GDM1 (cell line): ENCODE measurements at places on chromosomes 4 and X.
A peak's percentile ranks its signal among the peaks of the same experiment; 100 is the strongest.

DNA sequence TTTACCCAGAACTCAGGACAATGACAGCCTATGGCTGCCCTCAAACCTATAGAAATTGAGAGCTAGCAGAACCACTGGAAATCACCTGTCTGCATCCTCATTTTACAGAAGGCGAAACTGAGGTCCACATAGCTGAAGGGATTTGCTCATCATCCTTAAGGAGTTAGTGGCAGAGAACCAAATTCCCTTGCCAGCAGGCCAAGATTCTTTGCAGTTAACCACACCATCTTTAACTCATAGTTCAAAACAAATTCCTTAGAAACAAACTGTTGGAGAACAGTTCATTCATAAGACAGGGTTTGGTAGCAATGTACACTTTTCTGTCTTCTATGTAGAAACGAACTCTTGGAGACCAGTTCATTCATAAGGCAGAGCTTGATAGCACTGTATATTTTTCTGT, 37.9 kb upstream of the RAP2C start:
- DNase-seq, result no peak

- no peak for DNase-seq
Measured at GRCh38 chr4:185217408-185217975, 8.1 kb downstream of the SNX25 start.

- DNase-seq, result no peak
Measured at GRCh38 chr4:56990109-56990905, 11.6 kb downstream of the POLR2B start.

GRCh38 chr4:153509724-153510123, 43.6 kb downstream of the TMEM131L start:
- no peak for DNase-seq

DNA sequence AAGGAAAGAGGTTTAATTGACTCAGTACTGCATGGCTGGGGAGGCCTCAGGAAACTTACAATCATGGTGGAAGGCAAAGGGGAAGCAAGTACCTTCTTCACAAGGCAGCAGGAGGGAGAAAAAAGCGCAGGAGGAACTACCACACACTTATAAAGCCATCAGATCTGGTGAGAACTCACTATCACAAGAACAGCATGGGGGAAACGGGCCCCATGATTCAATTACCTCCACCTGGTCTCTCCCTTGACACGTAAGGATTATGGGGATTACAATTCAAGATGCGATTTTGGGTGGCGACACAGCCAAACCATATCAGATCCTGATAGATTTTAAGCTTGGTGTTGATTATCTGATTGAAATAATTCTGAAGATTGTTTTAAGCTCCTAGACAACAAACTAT, 218.7 kb downstream of the CBR4 start:
- no peak for DNase-seq

DNA sequence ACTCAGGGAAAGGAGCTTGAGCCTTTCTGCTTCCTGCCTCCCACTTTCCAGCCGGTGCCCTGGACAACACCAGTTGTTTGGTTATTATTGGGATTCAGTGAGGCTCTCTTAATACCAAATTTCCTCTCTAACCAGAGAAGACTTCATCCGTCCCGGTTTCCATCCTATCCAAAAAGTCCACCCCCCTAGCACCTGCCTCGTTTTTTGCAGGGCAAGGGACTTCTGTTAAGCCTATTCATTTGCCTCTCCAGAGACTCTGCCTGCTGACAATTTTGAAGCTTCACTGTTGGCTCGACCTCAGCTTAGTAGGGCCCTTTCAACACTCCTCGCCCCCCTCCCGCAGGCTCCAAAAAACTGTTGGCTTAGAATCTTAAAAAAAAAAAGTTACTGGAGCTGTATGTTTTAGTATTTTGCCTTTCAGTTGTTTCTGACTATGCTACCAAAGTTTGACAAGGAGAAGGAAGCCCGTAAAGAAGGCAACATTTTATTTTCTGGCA, 779 bp upstream of the PRSS12 start:
- DNase-seq, result no peak

DNA sequence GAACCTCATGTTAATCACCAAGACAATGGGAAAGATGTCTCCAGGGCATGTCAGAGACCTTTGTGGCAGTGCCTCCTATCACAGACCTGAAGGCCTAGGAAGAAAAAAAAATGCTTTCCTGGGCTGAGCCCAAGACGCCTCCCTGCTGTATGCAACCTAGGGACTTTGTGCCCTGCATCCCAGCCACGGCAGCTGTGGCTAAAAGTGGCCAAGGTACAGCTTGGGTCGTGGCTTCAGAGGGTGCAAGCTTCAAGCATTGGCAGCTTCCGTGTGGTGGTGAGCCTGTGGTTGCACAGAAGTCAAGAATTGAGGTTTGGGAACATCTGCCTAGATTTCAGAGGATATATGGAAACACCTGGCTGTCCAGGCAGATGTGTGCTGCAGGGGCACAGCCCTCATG, 40.5 kb downstream of the SPANXN3 start:
- DNase-seq, result no peak

DNA sequence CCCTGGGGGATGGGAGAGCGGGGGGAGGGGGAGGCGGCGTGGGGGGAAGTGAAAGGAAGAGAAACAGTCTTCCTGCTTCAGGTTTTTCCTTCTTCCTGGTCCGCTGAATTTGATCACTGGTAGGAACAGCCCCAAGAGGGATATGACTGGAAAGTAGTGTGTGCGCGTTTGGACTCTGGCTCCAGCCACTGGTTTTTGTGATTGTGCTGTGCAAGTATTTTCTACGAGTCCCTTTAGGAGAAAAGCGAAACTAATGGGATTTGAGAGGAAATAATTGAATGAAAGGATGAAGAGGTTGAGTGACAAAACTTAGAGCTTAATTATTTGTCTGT, 836 bp downstream of the PRRG1 start:
- no peak for DNase-seq

DNA sequence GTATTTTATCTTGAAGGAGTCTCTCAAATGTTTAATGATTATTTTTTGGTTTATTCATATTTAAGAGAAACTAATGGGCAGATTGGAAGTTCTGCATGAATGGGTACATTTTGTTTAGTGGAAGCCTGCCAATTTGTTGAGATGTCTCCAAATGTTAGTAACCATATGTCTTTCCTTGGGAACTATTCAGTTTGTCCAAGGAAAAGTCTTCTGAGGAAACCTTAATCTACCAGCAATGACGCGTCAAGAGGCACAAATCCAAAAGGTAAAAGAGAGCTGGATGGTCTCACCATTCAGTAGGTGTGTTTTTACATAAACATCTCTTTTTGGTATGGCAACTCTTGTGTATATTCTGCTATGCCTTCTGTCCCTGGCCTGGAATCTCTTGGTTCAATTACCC, 37.4 kb upstream of the NDST3 start:
- no peak for DNase-seq

- DNase-seq, result no peak
Measured at GRCh38 chrX:134524181-134524580, 64.2 kb downstream of the HPRT1 start.

DNA sequence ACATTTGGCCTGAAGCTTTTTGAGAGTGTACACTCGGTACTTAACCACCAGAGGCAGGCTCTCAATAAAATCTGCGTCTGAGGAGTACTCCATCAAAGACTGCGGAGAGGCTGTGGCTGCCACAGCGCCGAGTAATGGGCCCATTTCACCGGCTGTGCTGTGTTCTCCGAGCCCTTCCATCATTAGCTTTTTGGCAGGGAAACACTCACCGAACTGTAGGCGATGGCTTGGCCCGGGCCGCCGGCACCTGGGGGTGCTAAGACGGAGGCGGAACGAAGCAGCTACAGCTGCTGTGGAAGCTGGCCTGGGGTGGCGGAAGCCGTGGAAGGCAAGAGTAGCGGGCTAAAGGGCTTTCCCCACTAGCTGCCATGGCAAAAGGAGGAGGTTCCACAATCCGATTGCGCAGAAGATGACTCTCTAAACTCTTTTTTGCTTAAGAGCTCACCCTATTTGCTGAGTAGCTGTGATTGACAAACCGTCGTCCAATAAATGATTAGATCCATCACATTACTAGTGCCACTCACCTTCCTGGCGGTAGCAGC, 48.5 kb upstream of the PABPC1L2A start:
- no peak for DNase-seq

- no peak for DNase-seq
Measured at GRCh38 chrX:132948648-132949260, 9.7 kb downstream of the HS6ST2 start.

GRCh38 chr4:116585246-116585645, 500.1 kb downstream of the TRAM1L1 start:
- no peak for DNase-seq

DNA sequence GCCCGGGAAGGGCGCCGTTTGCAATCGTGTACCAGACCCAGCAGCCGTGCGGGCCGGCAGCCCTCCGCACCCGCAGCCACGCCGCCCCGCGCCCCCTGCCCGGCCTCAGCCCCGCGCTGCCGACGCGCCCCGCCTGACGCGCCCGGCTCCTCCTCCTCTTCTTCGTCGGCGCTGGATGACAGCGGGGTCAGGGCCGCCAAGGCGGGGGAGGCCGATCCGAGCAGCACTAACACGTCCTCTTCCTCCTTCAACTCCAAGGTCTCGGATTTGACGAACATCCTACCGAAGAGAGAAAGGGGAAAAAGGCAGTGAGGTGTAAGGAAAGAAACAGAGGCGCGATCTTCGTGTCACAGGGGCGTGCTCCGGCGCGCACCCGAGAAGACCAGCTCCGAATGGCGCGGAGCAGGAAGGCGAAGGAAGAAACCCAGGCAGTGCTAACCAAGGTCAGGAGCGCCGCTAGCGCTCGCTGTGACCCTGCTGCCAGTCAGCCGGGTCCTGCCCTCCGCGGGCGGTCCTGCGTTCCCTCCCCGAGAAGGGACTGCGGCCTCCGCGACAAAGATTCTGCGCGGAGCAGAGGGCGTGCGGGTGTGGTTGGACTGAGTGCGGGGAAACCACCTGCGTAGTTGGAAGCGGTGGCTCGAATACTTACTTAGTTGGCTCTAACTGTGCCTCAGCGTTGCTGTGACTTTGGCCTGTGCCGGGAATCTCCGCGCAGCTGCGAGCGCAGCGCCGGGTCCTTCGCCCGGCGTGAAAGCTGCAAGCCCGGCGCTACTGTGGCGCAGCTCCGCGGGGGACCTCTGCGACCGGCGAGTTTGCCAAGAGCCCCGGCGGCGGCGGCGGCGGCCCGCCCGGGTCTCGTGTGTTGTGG, 548 bp downstream of the NEUROG2 start:
- peak; percentile 37 for DNase-seq

GRCh38 chr4:40629401-40630334, at the start of gene RBM47:
Gene RBM47, minus strand, starts transcription at chr4:40629864. Its CDS starts 190,971 bp downstream, at chr4:40438893.
- DNase-seq, result no peak

DNA sequence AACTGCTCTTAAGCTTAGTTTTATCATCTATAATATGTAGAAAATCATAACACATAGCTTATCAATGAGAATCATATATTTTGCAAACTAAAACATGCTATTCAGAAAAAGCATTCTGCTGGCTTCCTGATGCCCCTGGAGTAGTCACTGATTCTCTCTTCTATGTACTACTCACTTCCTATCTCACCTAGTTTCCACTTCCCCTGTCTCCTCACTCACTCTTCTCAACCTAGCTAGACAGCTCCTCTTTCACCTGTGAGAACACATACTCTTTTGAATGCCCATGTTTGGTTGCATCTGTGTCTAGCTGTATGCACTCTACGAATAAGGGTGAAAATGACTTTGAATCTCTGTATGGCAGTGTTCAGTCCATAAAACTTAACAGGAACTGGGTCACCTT, 9.3 kb downstream of the TMEM144 start:
- no peak for DNase-seq
